ENCODE measurements at places on chromosomes 12 and 14.
A peak's percentile ranks its signal among the peaks of the same experiment; 100 is the strongest.

GRCh38 chr12:12398026-12398859 lies 41.4 kb downstream of the BORCS5 start:
- DNase-seq: no peak

- no peak for DNase-seq
These were observed 10.3 kb upstream of the LRRC23 start for GRCh38 chr12:6894321-6894720.

GRCh38 chr12:78290606-78291345 lies 460.1 kb downstream of the NAV3 start:
- no peak for DNase-seq

DNA sequence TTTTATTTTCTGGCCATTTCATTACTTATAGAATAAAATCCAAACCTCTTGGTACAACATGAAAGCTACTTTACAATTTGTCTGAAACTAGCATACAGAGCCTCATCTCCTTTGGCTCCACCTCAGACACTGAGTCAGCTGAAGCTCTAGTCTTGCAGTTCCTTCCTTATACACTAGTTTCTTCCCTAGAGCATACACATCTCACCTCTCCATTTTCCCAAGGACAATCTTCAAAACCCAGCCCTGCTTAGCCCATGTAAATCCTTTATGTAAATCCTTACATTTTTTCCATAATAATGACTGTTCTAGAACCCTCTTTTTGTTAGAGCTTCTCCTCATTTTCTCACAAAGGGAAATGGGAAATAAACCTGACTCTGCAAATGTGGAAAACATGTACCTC lies 463.4 kb downstream of the SLC16A7 start:
- no peak for DNase-seq

DNA sequence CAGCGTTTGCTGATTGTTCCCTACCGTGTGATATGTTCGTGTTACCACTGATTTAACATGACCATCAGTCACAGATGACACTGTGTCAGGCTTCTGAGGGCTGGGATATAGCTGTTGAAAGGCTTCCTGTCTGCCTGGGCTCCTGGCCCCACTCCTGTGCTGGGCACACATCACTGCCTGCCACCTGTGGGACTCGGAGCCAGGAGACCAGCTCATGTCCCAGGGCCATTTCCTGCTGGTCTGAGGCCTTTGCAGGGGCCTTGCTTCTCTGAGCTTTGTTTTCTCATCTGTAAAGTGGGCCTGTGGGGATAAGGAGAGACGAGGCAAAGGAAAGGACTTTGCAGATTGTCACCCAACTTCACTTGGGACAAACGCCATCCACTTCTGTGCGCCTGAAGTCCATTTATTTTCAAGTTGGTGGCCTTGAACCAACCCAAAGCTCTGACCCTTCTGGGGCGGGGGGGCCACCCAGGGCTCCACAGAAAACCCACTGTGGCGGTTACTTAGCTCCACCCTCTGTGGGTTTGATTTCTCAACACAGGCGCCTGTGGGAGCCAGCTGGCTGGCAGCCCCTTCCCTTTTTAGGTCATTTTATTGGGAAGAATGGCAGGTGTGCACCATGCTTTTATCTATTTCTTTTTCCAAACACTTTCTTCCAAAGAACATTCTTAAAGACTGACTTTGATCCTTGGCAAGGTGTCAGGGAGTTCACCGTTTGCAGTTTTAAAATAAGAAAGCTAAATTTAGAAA lies 54.1 kb downstream of the BEGAIN start:
- no peak for DNase-seq

DNA sequence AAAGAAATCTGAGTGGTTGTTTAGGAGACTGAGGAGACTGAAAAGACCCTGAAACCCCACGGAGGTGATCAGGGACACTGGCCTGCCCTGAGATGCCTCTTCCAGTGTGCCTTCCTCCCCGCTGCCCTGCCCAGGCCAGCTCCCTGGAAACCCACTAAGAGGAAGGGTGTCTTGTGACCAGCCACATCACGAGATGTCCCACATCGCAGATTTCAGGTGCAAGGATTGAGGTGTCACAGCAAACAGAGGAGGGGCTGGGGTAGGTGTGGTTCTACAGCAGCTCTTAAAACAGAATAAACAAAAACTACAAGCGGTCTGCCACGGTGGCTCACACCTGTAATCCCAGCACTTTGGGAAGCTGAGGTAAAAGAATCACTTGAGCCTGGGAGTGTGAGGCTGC lies 184.3 kb upstream of the C14orf180 start:
- no peak for DNase-seq

DNA sequence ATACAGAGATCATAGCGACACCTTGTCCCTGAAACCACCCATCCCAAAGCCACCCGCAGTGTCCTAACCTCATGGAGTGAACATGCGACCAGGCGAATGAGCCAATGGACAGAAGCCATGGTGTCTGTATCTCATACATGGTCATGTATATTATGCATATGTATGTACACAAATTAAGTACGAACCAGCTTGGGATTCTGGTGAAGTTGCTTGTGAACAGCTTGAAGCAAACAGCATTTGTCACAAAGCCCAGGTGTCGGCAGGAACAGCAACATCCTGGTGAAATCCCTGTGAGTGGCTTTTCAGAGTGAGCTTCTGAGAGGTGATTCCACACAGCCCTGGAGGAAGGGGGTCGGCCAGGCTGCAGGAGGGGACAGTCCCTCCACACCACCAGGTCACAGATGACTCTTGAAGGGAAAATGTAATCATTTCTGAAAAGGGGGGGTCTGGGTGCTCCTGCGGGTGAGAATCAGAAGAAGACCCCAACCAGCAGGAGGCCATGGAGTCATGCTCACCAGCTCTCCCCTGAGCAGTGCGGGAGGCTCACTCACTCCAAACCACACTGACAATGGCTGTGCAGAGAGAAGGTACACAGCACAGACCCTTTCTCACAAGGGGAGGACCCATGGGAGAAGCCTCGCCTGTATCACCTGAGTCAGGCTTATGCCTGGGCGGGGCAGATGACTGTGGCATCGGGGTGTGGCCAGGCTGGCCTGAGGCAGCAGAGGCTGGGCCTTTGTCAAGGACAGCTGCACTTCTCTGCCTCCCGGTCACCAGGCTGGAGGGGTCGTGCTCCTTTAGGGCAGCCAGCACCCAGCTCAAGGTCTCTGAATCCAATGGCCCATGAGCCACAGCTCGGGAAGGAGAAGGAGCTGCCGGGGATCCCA lies 14.3 kb downstream of the CHGA start:
- no peak for DNase-seq

DNA sequence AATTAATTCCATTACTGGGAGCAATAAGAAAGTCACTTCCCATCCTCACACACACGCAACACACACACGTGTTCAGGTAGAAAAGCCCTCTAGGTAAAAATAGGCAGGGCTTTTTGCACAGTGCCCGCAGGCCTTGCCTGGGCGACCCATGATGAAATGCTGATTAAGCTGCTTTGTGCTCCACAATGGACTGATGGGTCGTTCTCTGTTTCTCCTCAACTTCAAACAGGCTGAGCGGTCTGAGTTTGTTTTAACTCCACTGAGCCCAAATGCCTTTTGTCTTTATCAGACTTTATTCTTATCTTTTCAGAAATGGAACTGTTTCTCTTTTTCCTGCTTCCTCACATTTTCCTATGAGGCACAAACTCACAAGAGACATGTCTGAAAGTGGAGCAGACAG lies 9.4 kb upstream of the DACT1 start:
- no peak for DNase-seq

- DNase-seq: no peak
These were observed 169.9 kb downstream of the PRKD1 start for GRCh38 chr14:29757711-29758233.

DNA sequence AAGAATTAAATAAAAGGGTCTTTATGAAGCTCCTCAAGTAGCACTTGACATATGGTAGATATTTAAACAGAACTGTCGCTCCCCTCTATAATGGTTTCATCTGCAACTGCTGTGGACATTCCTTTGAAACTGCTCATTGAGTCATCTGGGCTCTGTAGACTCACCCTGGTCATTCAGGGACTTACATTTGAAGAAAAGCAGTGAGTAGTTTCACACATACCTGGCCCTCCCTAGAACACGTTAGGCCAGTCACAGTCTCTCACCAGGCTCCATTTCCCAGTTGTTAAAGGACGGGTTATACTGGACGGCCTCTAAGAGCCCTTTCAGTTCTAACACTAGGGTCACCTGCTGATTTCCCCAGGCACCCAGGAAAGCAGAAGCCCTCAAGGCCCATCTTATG lies 217.0 kb downstream of the BCL11B start:
- no peak for DNase-seq

DNA sequence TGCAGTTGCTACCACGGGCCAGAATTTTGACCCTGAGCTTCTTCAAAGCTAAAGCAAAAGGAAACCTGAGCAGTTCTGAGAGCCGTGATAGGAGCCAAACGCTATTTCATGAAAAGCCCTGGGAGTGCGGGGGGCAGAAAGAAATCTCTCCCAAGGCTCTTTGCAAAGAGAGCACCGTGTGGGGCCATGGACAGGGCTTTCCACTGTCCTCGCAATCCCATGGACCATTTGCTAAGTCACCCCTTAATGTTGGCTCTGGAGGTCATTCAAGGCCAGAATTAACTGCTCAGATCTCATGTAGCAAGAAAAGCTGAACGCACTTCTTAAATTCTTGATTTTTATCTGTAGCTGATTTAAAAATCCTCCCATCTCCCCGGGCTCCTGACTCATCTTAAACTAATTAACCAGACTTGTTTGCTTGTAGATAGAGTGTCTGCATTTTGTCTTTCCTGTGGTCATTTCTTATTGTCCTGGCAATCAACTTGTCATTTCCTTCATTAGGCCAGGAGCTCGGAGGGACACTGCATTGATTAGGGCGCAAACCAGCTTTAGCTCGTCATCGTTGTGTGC lies 24.8 kb downstream of the CLSTN3 start:
- no peak for DNase-seq

DNA sequence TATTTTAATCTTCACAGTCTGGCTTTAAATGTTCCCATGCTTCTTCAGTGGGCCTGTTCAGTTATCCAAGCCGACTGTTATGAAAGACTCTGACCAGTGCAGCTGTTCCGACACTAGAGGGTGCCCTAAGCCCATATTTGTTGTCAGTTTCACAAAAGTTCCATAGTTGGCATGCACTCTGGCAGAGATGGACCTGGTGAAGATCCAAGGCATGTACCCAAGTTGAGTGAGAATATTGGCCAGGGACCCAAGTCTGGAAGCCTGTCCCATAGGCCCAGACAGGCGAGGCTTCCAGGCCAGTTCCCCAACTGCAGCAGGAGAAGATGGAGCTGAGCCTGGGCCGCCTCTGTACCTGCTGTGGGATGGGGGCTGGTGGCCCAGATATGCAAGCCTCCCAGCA lies 27.4 kb upstream of the GUCY2C start:
- DNase-seq: peak; percentile 37

DNA sequence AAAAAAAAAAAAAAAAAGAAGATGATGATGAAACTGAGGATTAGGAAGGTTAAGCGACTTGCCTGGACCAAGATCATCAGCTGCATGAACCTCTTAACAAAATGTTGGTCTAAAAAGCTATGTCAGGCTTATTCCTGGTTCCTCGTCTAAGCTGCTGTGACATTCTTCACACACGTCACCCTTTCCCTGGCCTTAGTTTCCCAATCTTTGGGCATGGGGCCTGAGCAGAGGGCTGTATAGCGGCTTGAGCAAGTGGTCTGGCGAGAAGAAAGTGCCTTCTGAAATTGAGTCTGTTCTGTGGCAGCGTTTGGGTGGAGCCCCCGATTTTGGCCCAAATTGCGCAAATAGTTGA lies 58.7 kb upstream of the CCND2 start:
- DNase-seq: no peak

DNA sequence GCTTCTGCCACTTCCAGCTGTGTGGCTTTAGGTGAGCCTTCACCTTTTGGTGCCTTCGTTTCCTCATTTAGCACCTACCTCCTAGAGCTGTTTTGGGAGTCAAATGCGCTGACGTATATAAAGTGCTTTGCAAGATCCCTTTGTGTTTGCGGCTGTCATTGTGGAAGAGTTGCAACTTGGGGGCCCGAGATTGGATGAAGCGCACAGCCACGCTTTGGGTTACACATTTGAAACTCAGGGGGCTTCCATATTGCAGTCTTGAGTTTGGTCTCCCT lies 636 bp upstream of the ARL6IP4 start:
- no peak for DNase-seq

DNA sequence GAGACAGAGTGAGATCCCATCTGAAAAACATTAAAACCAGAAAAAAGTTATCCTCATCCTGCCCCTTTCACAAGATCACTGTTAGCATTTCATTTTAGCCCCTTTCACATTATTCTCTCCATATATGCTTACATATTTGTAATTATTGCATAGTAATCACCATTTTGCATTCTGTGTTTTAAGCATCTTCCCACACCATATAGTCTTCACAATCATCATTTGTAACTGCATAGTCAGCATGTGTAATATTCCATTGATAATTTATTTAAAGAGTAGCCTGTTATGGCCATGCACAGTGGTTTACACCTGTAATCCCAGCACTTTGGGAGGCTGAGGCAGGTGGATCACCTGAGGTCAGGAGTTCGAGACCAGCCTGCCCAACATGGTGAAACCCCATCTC lies 11.8 kb downstream of the PAPLN start:
- DNase-seq: no peak

DNA sequence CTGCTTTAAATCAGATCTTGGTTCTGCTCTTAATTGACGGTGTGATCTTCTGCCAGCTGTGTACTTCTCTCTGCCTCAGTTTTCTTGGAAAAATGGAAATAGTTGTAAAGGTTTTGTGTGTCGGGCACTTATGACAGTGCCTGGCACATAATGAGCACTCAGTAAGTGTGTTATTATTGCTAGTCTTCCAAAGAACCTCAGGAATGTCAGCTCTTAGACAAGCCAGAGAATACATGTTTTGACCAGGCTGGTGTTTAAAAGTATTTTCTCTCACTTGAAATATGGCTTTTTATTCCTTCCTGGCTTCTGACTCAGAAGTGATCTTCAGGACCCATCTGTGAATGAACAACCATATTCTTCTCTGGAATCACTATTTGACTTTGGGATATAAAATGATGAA lies 304.1 kb downstream of the SNAPC1 start:
- no peak for DNase-seq

DNA sequence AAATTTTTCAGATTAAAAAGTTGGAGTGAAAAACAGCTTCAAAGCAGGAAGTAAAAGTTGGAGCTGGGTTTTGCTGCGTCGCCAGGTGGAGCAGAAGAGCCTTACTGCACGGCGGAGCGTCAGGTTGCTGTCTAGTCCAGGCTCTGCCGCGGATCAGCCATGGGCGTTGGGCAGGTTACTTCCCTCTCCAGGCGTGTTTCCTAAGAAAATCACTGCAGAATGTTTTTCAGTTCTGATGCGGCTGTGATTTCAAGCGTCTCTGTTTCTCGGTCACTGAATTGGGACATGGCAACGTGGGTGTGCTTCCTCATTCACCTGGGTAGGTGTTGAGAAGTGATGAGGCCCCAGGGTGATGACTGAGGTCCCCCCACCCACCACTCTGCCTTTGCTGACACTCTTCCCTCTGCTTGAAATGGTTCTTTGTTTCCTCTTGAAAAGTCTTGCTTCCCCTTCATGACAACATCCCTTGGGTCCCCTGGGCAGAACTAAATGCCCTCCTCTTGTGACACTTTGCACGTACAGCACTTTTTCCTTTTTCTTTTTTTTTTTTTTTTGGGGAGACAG lies 7.6 kb downstream of the EVL start:
- no peak for DNase-seq

GRCh38 chr12:69896653-69897381 lies 71.8 kb downstream of the MYRFL start:
- peak; percentile 61 for DNase-seq

All from iPS-NIHi11 (cell line).